ENCODE measurements at places on chromosomes 3 and 15.

GRCh38 chr3:175670557-175670956 is 811.4 kb downstream of the NAALADL2 start:
- DNase-seq: no peak

DNA sequence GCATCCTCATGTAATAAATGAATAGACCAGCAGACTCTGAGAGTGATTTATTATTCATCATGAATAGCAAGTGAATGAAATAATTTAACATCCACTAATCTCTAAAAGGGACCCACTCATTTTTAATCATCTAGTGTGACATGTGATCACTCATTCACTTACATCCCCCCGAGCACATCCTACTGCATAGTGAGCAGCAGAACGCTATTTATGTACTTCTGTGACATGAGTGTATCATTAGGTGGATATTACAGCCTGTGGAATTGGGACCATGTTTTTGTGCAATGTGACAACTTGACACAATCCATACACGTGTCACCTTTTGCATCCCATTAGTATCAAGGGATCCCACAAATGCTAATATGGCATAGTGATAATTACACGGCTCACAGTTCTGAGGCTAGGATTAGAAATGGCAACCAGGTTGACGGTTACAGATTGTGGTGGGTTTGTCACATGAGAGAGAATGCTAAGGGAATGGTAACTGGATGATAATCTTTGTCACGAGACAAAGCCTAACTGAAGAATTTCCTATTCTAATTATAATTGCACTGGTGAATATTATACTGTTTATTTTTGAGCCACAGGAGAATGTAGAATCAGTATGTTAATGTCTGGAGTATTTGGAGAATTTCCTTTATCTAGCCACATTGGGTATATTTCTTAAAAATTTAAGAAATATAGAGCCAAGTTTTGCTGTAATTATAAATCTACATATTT is 595.2 kb upstream of the TBL1XR1 start:
- no peak for DNase-seq

DNA sequence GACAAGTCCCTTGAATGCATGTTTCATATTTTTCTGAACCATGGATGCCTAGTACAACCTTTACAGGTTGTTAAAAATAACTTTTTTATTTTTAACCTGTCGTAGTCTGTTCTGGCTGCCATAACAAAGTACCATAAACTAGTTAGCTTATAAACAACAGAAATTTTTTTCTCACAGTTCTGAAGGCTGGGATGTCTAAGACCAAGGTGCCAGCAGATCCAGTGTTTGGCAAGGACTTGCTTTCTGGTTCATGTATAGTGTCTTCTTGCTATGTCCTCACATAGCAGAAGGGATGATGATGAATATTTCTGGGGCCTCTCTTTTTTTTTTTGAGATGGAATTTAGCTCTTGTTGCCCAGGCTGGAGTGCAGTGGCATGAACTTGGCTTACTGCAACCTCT is 23.0 kb upstream of the POLR2M start:
- no peak for DNase-seq

DNA sequence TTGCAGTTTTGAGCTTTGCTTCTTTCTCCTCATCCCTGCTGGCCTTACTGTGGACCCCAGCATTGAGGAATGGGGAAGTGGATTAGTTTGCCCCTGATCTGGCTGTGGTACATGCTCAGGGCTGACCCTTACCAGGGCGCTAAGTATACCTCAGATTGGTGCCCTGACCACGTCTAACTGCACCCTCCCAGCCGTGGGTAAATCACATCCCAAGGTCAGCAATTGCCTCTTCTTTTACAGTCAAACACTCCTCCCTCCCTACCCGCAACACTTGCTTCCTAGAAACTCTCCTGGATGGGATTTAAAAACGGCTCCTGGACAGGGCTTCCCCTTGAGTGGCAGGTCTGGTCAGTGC is 437.9 kb downstream of the NR2F2 start:
- no peak for DNase-seq

- DNase-seq: no peak
Observed at GRCh38 chr3:70090322-70090913, 90.9 kb downstream of the SAMMSON start.

- DNase-seq: no peak
Observed at GRCh38 chr15:54979964-54980363, 216.8 kb downstream of the RSL24D1 start.

DNA sequence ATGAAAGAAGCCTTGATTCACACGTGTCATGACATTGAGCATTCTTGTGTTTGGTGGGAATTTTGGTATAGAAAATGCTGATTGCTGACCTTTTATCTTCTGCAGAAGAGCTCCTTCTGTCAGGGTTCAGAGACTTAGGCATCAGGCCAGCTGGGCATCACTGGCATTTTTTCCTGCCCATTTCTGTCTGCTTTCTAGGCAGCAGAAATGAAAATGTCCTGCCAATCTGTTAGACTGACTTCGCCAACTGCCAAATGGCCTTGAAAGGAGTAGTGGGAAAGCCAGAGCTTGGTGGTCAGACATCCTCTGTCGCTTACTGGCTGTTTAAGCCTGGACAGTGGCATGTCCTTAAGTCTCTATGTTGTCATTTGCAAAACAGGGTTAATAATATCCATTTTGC is 57.4 kb downstream of the EEFSEC start:
- no peak for DNase-seq

- no peak for DNase-seq
Observed at GRCh38 chr3:58604031-58604430, 26.8 kb upstream of the FAM107A start.

DNA sequence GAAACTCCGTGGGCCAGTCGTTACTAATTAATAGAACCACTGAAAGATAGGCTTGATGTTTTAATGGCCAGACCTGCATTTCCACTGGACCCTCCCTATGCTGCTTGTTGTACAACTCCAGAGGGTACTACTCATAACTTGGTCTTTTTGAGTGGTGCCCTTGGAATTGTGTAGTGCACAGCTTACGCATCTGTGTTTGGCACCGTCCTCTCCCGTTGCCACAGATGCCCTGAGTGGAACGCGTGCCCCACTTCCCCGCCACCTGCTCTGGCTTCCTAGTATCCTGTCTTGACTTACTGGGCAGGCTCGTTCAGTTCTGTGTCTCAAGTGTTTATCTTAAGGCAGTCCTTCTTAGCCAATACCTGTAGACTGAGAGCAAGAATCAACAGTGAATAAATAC is 78.7 kb downstream of the USP13 start:
- DNase-seq: no peak

GRCh38 chr3:38628835-38629234 is 20.7 kb downstream of the SCN5A start:
- no peak for DNase-seq

DNA sequence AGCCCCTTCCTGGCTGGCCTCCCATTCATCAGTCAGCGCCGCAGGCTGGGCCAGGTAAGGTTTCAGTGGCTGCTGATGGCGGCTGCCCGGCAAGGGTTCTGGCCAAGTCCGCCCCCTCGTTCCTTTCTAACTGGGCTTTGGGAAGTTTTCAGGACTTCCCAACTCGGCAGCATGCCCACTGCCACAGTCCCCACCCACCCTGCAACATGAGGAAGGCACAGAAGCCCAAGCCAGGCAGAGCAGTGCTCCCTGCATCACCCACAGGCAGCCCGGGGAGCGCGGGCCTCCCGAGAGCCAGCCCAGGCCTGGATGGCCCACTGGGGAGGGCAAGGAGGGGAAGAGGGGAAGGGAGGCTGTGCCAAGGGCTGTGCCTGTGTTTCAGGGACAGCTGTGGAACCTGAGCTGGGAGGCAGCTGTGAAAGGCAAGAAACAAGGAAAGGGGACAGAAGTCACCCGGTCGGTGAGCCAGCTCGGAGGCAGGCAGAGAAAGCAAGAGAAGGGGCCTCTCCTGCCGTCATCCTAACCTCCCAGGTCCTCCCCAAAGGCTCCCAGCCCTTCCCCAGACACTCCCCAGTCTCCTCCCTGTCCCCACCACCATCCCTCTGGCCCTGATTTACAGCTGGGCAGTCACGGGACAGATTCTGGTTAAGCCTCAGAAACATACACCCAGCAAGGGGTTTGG is 73.9 kb downstream of the CPN2 start:
- DNase-seq: no peak

- DNase-seq: no peak
Observed at GRCh38 chr3:165814380-165814779, 22.8 kb downstream of the BCHE start.

DNA sequence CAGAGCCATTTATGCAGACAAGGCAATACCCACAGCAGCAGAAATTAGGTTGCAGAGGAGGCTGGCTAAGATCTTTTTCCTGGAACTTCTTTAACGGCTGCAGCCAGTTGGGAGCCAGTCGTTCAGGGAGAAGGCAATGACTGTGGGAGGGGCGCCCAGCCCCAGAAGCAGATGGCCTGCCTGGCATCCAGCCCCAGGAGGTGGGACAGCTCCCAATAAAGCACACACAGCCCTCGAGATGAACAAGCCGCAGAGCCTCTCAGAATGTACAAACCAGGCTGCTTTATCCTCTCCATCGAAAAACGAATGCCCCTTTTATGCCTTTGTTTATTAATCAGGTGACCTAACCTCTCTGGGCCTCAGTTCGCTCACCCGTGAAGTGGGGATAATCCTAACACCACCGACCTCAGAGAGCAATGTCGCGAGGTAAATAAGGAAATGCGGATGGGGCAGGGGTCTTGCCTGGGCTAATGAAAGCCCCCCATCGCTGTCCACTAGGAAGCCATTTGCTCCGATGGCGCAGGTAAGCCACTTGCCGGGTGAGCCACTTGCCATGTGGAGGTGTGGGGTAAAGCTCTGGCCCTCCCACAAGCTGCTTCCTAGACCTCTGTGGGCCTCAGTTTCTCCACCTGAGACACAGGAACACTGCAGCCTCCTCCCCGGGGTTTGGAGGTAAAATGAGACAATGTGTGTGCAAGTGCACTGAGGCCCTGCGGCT is 35.8 kb downstream of the MGLL start:
- no peak for DNase-seq

GRCh38 chr3:56980243-56980642 is 80.2 kb upstream of the SPATA12 start:
- no peak for DNase-seq

GRCh38 chr3:106193876-106194275 is 325.1 kb upstream of the CBLB start:
- DNase-seq: no peak

- no peak for DNase-seq
Observed at GRCh38 chr3:121698476-121698875, 37.8 kb upstream of the HCLS1 start.

GRCh38 chr3:81884791-81885190 is 123.3 kb upstream of the GBE1 start:
- no peak for DNase-seq

DNA sequence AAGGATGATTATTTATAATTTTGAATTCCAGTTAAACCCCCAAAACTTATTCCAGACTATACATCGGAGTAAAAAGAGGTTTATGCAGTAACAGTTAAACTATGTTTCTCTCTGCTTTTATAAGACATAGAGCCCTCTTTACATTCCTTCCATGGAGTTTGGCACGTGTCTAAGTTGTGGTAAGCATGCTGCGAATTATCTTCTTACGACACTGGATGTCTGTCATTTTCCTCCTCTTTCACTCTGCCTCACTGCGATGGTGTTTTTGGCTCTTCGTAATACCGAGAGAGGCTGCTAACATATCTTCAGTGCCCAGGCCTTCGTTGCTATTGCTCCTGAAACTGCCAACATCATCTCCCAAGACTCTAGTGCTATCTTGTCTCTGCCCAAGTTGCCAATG is 83.9 kb upstream of the TGFBR2 start:
- no peak for DNase-seq

- no peak for DNase-seq
Observed at GRCh38 chr15:29129926-29130325, 139.7 kb downstream of the NSMCE3 start.

DNA sequence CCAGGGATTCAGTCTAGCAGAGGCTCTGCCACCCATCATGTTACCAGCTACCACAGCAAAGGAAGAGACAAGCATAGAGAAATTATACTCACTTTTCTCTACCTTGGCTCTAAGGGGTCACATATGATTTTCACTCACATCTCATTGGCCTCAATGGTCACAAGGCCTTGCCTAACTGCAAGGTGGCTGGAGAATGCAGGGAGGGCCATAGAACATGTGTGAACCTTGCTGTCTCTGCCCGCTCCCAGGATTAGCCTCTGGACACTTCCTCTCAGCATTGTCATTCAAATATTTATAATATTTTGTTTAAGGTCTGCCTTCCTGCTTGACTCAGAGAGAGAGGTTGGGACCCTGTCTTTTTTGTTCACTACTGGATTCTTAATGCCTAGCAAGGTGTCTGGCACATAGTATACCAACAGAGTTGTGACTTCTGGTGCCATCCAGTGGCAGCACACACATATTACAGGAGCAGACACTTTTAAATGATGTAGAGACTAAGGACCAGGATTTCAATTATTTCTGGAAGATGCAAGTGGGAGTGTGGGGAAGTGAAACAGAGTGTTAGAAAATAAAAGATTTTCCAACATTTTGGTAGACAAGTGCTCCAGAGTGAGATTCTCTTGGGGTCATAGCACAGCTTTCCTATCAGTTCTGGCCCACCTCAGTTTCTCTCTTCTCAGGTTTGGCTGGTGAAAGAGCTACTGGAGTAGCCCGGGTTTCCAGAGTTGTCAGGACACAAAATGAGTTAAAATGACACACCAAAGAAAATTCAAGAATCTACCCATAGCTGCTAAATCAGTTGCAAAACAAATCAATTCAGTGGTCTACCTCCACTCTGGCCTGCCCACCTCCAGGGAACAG is 119.0 kb upstream of the RASGRP1 start:
- peak; percentile 41 for DNase-seq

DNA sequence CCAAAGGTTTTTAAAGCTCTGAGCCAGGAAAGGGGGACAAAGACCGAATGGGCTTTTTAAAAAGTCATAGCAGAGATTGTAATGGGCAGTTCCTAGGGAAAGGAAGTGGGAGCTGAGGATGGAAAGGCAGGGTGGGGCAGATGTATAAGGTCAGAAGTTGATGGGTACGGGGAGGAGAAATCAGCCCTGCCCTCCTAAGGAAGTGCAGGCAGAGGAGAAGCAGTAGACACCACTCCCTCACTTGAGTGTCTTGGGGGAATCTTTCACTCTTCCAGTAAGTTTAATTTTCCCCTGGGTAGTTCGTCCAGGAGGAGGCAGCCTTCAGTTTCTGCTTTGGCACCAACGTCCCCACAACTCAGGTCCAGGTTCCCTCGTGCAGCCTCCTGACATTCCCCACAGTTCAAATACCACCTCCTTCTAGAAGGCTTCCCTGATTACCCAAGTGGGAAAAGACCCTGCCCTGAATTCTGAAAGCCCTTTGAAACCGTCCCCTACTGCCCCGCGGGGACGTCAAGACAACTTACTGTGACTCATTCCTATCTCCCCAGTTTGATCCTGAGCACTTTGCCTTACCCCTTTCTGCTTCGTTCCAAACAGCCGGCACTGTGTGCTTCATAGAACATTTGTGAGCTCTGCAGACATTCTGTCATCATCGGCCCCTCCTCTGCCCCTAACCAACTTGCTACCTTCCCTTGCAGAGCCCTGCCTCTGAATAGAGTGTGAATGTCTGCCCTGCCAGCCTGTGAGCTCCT is 14.3 kb upstream of the SRP14 start:
- no peak for DNase-seq

GRCh38 chr15:74598126-74598842 is 17.4 kb upstream of the CLK3 start:
- DNase-seq: peak; percentile 69

DNA sequence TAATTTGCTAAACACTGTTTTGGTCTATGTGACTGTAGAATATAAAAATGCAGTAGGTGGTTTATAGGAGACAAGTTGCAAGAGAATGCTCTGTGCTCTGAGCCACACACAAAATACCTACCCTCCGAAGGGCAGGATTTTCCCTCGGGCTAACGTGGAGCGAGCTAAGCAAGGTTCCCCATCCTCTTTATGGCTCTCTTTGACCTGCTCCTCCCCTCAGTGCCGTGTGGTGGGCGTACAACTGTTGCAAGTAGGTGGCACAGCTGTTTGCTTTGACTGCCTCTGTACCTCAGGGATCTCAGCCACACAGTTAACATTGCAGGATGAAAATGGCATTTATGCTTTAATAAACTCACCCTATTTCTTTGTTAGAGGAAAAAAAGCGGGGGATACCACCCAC is 339.1 kb downstream of the SATB1 start:
- DNase-seq: no peak
